Activated CD4-positive, alpha-beta T cell treated with anti-CD3 and anti-CD28 coated beads, Interleukin-2, amount 10 ng/mL, durations not matched to agents 24 days and 14 days (primary cell): ENCODE measurements at places on chromosomes 2 and 18. TPM values are rescaled to one million over a fixed set of nuclear protein-coding genes. Genes with fewer than 3 reads are reported as not detected.

- no peak for DNase-seq
- H3K4me1 ChIP-seq: no peaks in the 10 kb centered on the region
- H3K36me3 ChIP-seq: peaks cover 37% of the 10 kb centered on the region
- H3K4me3 ChIP-seq: no peak overlapping the region
- H3K27ac ChIP-seq: no peak overlapping the region
- no peaks in the 10 kb centered on the region for H3K27me3 ChIP-seq
Observed at GRCh38 chr2:121348128-121348740, 63.2 kb upstream of the TFCP2L1 start.

KYNU gene
- total RNA-seq: not detected in 2 replicates

TUBA3E gene
- total RNA-seq: not detected in 2 replicates

PMAIP1 gene
- total RNA-seq: 52.5 and 54.6 TPM in 2 replicates

- H3K4me1 ChIP-seq: no peaks in the 10 kb centered on the region
- H3K4me3 ChIP-seq: no peak overlapping the region
- H3K27me3 ChIP-seq: peaks cover 4% of the 10 kb centered on the region
- no peak for DNase-seq
Observed at GRCh38 chr2:156687715-156688114, 251.5 kb downstream of the GPD2 start.

DNA sequence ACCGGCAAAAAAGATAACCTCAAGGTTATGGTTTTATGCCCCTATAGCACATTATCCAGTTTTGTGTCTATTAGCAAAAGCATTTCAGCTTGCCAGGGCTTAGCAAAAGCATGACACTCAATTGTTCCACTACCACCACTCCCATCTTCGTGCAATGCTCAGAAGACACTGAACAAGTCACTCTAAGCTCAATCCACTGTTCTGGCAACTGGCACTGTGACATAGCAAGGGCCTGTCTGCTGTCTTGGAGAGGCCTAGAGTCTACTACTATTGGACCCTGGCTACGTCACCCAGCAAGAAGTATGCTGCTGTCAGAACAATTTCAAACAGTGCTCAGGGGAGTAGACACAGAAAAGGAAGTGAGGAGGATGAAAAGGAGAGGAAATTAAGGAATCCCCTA lies 103.5 kb upstream of the PPP1CB start:
- H3K4me3 ChIP-seq: no peak overlapping the region
- no peaks in the 10 kb centered on the region for H3K27me3 ChIP-seq
- H3K4me1 ChIP-seq: peaks cover 29% of the 10 kb centered on the region

- H3K27ac ChIP-seq: no peak overlapping the region
- peaks cover 2% of the 10 kb centered on the region for H3K4me1 ChIP-seq
- H3K4me3 ChIP-seq: no peak overlapping the region
- H3K36me3 ChIP-seq: no peaks in the 10 kb centered on the region
- peaks cover 48% of the 10 kb centered on the region for H3K27me3 ChIP-seq
Observed at GRCh38 chr2:15937882-15938802, 2.2 kb upstream of the MYCN start.
